ENCODE measurements at places on chromosomes 3 and 15.

DNA sequence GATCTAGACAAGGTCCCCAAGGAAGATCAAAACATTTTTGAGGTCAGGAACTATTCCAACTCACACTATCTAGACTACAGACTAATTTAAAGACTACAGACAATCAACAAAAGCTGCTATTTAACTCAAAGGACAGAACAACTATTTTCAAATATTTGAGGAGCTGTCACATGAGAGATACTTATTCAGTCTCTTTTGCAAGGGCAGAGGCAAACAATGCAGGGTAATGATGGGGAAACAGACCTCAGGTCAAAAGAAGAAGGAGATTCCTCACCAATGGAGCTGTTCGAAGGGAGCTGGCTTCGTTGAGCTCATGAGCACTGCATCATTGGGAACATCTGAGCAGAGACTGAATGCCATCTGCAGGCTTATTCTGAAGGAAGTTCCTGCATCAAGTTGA lies 231.9 kb downstream of the DTWD1 start:
- DNase-seq = no peak

DNA sequence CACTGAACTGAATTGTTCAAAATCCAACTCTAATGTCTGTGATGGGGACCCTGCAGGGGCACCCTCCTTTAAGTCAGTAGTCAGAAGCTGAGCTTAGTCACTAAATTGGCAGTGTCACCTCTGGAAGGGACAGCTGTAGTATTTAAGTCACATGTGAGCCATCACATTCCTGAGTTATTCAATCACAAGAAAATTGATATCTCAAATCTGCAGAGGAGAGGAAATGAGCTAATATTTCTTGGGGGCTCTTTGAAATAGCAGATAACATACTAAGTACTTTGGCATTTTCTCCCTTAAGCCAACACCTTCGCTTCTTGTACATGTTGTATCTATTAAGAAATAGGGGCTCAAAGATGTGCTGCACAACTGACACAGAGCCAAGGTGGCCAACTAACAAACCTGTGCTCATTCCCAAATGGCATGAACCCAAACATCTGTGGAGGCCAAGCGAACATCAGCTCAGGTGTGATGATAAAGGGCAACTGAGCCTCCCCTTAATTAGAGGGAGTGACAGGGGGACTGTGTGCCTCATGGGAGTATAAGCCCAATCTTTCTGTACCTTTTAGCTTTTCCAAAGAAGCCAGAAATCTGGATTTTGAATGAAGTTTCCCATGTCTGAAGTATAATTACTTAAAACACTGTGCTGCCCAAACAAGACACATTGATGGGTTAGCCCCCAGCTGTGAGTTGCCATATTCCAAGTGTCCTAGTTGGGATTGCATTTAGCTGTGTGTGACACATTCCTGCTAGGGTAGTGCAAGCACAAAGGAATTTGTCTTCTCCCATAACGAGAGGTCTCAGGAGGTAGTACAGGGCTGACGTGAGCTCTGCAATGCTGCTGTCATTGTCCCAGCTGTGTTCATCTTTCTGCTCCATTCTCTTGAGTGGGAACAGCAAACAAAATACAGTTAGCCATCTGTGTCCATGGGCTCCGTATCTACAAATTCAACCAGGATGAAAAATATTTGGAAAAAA lies 63.3 kb downstream of the ABHD5 start:
- no peak for DNase-seq

GRCh38 chr3:104951426-104951825 lies 415.3 kb upstream of the ALCAM start:
- DNase-seq = no peak

GRCh38 chr15:67808821-67809220 lies 16.5 kb upstream of the SKOR1 start:
- no peak for DNase-seq

GRCh38 chr15:58724466-58724865 lies 25.0 kb downstream of the ADAM10 start:
- no peak for DNase-seq

GRCh38 chr3:134598763-134599545 lies 51.9 kb downstream of the KY start:
- DNase-seq = no peak

DNA sequence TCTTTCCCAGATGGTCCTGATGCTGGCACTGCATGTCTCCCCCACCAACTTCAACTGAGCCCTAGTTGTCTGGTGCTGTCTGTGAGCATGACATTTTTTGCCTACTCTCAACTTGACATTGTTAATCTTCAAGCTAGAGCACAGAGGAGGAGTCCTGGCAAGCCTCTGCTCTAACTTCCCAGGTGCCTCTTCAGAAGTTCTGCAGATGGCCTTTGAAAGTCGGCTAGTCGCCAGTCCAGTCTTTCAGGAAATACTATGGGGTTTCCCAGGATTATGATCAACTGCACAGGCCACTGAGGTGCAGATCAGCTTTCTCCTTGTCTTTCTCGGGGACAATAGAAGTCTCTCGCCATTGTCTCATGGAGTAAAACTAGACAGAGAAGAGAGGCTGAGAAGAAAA lies 86.7 kb downstream of the ST8SIA2 start:
- no peak for DNase-seq

GRCh38 chr3:52471371-52472238 lies 16.2 kb downstream of the NISCH start:
- peak; percentile 29 for DNase-seq

- DNase-seq = no peak
Observed at GRCh38 chr15:69529141-69529540, 76.5 kb downstream of the RPLP1 start.

- no peak for DNase-seq
Observed at GRCh38 chr3:30948426-30948825, 54.0 kb upstream of the GADL1 start.

Data from stimulated activated CD4-positive, alpha-beta T cell treated with anti-CD3 and anti-CD28 coated beads, Interleukin-12 subunit alpha, Interleukin-12 subunit beta, amount 100 ng/mL, for 4 hours (primary cell).